ENCODE measurements at places on chromosomes 11 and 22.
A peak's percentile ranks its signal among the peaks of the same experiment; 100 is the strongest.

- peak; percentile 0 for DNase-seq
Measured at GRCh38 chr22:45430871-45431270, 17.4 kb downstream of the RIBC2 start.

- DNase-seq, result no peak
Measured at GRCh38 chr11:113488931-113489351, 13.7 kb upstream of the DRD2 start.

DNA sequence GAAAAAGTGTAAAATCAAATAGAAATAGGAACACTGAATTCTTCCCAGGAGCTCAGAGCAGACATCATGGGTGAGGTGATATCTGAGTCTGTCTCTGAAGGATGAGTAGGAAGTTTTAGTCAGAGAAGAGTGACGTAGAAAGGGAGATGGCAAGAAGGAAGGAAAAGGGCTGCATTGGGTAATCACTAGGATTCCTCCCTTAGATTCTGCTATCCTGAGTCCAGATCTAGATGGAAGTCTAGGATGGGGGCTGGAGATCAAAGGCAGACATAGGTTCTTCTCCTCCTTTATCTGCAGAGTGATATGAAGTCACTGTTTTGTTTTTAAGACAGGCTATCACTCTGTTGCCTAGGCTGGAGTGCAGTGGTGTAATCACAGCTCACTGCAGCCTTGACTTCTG, 30.4 kb downstream of the POU2F3 start:
- DNase-seq, result no peak

GRCh38 chr11:82906931-82907330, 5.4 kb downstream of the DDIAS start:
- no peak for DNase-seq

- DNase-seq, result no peak
Measured at GRCh38 chr11:112619106-112619505, 342.1 kb upstream of the NCAM1 start.

DNA sequence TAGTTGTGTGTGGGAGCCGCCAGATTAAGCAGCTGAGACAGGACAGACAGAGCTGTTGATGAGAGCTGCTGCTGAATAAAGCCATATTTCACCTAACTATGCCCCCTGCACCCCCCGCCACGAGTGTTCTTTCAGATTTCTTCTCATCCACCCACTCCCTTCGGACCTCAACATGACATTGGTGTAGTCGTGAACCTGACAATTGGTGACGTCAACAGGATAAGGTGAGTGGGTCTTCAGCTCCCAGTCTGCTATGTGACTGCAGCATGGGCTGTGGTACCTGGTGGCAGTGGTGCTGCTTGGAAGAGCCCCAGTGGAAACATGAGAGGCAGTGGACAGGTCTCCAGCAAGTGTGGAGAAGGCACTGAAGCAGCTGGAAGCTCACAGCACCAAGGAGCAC, 28.3 kb upstream of the KCNA4 start:
- DNase-seq, result no peak

All from Ammon's horn (tissue), 1 donor.